NCI-H1092 (cell line): ENCODE measurements at places on chromosomes 12 and 14.
A peak's percentile ranks its signal among the peaks of the same experiment; 100 is the strongest.

DNA sequence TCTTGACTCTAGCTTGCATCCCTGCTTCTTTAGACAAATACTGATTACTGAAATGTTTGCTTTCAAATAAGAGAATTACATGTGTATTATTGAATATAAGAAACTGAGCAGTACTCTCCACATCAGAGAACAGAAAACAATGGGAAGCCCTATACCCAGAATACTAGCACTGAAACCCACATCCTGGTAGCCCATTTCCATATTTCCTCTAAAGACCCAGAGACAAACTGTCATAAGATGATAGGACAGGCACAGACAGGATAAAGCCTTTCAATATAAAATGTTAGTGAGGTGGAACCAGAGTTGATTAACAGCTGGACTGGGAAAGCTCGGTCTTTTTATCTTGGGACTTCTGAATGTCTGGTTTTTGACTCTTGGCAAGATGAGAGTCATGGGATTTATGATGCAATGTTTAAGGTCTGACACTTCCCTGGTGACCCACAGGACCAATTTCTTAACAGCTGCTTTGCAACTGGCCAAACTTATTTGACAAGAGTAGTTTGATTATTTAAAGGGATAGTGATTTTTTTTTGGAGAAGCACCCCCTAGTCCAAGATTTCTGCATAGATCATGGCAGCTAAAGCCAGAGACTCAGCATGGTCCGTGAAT is 166.9 kb upstream of the ATXN7L3B start:
- no peak for DNase-seq

DNA sequence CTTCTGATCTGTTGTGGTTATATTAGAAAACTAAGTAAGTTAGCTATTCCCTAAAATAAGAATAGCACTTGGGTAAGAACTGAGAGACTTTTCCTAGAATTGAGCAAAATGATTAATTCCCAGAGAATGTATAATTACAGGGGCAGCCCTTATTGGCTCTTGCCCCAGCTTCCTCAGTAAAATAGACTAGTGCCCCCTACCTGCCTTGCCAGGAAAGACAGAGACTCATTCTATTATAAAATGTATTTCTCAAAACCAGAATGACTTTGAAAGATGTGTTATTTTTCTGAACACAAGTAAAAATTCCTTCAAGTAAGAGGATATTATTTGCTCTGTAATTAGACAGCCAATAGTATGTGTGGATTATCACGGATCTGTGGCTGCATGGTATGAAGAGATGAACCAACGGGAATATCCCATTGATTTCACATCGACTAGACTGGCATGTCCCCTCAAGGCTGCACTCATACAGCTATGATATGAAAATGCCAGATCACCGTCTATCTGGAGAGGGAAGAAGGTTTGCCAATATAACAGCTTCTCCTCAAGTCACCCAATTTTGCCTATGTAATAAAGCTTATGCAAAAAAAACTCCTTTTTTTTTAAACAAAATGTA is 7.4 kb upstream of the GLRX5 start:
- no peak for DNase-seq

DNA sequence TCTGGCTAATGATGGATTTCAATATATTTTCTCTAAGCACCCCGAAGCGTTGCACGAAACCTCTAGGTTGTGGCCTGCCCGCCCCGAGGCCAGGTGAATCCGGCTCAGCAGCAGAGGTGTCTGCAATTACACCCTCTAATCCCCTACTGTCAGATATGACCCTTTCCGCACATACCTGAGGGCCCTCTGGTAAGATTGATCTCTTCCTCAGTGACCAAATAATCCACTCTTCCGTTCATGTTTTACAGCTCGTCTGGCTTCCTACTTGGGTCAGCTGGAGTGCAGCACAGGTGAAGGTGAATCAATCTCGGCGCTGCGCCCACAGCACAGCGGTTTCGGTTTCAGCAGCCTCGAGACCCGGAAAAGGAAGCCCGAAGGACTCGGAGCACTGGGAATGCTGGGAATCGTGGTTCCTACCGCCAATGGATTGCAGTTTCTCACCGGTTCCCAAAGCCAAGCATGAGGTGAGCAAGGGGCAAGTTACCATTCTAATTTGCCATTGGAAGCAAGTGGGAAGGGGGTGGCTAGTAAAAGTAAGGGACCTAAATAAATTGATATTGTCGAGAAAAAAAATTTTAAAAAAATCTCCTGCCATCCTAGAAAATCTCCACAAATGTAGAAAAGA is at the start of gene SYNJ2BP:
SYNJ2BP (minus strand) TSS at position 366 of the 625 bp plus-strand sequence; CDS start at position 239, 127 bp downstream.
- DNase-seq: peak; percentile 72

DNA sequence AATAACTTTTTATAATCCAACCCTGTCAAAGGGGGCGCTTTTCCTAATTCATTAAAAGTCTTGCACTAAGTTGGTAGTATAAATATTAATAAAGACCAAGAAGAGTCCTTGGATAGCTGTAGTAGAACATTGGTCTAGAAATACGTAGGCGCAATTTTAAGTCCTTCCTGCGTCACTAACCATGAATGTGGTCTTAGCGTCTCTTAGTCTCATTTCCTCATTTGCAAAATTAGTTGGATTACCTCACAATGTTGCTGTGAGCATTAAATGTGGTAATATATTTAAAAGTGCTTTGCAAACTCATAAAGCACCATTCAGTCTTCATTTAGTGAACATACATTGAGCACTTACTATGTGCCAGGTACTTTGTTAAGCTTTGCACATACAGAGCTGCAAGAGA is 149.7 kb downstream of the AEBP2 start:
- DNase-seq: no peak

DNA sequence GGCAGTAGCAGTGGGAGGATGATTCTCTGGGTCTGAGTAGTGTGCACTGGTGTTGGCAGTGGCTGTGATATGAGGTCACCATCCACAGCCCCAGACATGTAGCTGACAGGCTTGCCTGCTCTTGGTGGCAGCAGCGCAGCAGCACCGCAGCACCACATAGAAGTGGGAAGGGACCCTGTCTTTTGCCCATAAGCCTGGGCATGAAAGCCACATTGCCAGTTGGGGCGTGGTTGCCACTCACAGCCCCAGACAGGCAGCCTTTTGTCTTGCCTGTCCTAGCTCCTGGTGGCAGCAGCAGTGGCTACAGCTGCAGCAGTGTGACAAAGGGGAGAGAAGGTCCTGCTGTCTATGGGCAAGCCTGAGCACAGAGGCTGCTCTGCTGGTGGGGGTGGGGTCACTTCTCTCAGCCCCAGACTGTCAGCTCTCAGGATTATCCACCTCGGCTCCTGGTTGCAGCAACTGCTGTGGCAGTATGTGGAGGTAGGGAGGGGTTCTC is 71.5 kb downstream of the BRMS1L start:
- no peak for DNase-seq

GRCh38 chr12:111343181-111343580 is 25.7 kb downstream of the PHETA1 start:
- no peak for DNase-seq

GRCh38 chr12:84785281-84785680 is 127.3 kb downstream of the SLC6A15 start:
- no peak for DNase-seq

GRCh38 chr12:51744235-51744634 is 104.3 kb downstream of the FIGNL2 start:
- no peak for DNase-seq

DNA sequence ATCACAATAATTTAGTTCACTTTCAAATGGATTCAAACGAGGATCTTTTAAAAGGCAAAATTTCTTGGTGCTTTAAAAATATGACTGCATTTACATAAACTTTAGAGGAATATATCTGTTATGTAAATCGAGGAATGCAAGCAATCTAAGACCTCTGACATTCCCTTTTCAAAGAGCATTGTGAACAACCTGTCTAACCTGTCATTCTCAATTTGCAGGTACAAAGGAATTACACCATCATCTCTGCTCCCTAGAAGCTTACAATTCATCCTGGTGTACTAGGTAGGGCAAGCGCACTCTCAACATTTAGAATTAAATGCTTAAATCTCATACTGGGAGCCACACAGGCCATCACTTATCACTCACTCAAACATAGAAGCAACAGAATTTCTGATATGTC is 35.6 kb downstream of the BMP4 start:
- DNase-seq: no peak

DNA sequence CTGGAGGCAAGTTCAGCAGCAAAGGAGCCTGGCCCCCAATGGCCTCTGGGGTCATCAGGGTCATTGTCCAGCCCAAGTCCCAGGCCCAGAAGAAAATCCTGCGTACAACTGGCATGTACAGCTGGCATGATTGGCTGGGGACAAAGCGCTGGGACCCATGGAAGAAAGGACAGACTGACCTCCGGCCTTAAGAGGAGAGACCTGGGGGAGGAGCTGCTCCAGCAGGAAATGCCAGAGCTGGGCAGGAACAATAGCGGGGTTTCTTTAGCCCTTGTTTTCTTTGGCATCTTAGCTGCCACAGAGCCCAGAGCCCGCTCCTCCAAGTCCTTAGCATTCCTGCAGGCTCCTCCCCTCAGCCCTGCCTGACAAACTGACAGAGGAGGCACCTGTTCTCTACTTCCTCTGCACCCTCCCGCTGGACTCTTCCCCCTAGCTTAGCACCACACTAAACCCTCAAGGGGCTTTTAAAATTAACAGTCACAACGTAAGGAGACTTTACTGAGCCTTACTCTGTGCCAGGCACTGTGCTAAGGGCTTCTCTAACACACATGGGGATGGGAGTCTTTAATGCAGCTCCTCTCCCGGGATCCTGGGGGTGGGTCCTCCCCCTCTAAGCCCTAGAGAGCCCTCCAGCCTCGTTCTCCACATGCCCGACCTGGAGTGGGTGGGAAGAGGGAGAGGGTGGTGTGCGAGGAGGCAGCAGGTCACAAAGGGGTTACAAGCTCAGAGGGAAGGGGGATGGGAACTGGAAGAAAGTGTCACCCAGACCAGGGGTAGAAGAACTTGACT is 1.8 kb upstream of the AQP5 start:
- no peak for DNase-seq

GRCh38 chr12:19419086-19419485 is 20.2 kb upstream of the AEBP2 start:
- no peak for DNase-seq

DNA sequence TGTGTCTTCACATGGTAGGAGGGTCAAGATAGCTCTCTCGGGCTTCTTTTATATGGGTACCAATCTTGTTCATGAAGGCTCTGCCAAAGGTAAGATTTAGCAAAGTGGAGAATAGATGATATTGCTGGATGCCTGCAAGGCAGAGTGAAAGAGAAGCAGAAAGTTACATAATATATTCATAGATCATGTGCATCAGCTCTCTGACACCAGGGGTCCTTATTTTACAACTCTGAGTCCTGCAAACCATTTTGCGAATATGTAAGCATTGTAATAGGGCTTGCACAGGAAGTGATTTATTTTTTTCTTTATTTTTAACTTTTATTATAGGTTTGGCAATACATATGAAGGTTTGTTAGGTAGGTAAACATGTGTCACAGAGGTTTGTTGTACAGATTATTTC is 31.8 kb downstream of the CRADD start:
- no peak for DNase-seq

DNA sequence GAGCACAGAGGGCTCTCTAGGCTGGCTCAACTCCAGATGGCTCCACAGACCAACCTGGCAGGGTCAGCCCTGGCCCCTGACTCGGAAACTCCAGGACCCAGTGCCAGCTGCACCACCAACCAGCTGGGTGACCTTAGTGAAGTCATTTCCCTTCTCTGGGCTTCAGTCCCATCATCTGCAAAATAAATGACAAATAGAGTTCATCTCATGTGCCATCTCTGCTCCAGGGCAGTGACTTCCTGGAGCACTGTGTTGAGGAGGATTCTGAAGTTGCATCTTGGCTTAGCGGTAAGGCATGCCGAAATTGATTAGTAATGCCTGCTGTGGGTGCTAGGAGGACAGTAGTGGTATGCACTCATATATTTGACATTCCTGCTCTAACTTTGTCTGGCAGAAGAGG is 31.5 kb downstream of the DTX1 start:
- DNase-seq: no peak

- DNase-seq: no peak
Observed at GRCh38 chr14:92309968-92310530, 12.9 kb upstream of the SLC24A4 start.

GRCh38 chr14:35331605-35332516 is 39.7 kb downstream of the PSMA6 start:
- no peak for DNase-seq

DNA sequence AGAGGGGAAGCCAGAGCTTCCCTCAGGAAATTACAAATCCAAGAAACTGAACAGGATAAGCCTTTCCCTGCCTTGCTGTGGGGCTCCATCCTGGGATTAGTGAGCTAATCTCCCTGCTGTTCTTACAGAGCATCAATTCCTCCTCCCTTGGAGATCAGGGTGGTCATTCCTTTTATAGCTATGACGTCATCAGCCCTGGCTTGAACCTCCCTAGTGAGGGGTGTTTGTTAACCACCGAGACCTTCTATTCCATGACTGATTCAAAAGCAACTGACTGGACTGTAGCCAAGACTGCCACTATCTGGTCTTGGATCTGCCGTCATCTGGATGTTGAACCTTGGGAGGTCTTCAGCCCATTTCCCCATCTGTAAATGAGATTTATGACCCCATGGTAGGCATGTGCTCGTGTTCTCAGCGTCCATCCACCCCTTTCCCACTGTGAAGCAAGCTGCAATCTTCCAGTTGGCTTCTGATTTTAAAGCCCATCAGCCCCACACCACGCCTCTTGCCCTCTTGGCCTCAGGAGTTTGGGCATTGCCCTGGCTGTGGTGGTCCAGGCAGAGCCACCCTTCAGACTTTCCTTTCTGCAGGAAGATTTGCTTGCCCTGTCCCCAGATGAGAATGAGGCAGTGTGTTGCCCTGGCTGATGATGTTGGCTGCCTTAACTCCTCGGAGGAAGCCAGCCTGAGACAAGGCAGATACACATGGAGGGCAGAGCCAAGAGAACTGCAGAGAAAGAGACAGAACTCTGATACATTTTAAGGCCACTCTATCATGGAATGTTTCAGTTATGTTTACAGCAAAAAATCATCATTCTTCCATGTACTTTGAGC is 59.6 kb upstream of the ACTN1 start:
- no peak for DNase-seq

DNA sequence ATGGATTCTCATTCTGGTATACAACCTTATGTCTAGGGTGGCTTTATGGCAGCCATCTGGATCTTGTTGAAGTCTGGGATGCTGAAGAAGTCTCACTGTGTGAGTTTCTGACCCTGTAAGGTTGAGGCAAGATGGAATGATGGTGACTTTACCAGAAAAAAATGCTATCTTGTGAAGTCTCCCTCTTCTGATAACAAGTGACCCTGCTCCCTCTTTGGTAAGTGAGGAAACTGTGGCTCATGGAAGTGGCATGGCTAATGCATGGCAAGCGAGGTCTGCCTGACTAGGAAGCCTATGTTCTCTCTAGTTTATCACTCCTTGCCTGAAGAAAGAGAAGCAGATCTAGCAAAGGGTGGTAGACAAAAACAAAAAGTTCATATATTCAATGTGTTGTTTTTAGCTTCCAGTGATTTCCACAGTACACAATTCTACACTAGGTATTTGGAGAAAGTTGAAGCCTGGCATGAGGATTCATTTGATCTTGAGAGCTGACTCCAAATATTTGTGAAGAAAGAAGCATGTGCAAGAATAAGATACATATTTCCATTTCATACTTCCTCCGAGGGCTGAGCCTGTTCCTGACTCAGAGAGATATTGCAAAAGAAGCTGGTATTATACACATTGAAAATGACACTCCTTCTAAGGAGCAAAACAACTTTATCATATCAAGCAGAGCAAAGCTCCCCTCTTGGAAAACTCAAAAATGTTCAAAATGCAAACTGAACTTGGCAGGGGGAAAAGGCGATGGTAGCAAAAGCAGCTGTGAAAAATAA is 63.6 kb downstream of the HELB start:
- no peak for DNase-seq
